ENCODE measurements at places on chromosomes 6 and 20. TPM values are rescaled to one million over a fixed set of nuclear protein-coding genes. Genes with fewer than 3 reads are reported as not detected.

Gene MICB
- 14.5 TPM for total RNA-seq

Gene RNF39
- not detected for total RNA-seq

GRCh38 chr6:13863699-13864155 lies 49.4 kb upstream of the MCUR1 start:
- DNase-seq = no peak

GRCh38 chr6:13929196-13929595 lies 4.4 kb downstream of the RNF182 start:
- no peak for DNase-seq

GRCh38 chr6:168896321-168896720 lies 357.3 kb downstream of the THBS2 start:
- no peak for DNase-seq
